Activated CD8-positive, alpha-beta memory T cell treated with anti-CD3 and anti-CD28 coated beads for 1 hour (primary cell): ENCODE measurements at places on chromosomes 3 and 15.

DNA sequence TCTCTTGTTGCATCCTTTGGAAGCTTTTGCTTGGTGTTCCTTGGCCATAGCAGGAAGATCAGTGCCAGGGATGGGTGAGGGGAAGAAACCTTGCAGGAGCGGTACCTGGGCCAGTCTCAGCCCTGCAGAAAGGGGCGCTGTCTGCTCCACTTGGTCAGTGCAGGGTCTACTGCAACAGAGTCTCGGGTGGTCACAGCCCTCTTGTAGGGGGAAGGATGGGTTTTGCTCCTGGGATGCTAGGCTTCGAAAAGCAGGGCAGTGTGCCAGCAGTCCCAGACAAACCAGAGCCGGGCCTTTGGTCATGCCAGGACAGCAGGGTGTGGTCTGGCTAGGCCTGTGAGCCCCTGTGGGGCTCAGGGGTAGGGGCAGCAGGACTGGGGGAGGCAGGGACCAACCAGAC, 186.7 kb downstream of the APBA2 start:
- DNase-seq, result no peak

- DNase-seq, result no peak
Observed at GRCh38 chr3:115552007-115552406, 71.3 kb upstream of the GAP43 start.

DNA sequence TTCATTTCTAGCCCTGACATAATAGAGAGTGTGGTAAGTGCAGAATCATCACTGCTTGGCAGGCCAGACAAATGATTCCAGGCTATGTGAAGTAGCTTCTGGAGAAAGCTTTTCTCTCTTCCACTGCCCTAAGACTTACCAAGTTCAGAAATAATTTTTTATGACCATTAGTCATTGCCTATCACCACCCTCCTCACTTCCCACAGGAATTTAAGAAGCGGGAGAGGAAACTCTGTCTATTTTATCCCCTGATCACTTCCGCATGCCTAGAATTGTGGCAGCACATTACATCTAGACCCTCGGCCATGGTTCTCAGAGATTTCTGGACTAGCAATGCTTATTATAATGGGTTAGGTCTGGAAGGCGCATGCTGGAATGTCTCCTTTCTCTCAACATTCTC, 397.8 kb upstream of the NR2F2 start:
- no peak for DNase-seq

DNA sequence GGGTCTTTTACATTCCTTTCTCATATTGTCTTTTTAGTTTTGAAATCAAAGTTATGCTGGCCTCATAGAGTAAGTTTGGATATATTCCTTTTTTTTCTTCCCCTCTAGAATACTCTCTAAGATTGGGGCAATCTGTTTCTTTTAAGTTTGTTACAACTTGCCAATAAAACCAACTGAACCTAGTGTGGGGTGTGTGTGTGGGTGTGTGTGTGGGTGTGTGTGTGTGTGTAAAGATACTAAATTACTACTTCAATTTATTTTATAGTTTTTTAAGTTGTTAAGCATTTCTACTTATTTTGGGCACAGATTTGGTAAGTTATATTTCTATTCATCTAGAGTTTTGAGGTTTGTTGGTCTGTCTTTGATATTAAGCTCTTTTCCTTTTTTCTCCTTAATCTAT, 198.2 kb upstream of the TMC3 start:
- no peak for DNase-seq

- DNase-seq, result no peak
Observed at GRCh38 chr3:171282041-171282440, 178.2 kb downstream of the TNIK start.

GRCh38 chr3:32371461-32372212, 20.0 kb upstream of the CMTM7 start:
- no peak for DNase-seq

- DNase-seq, result no peak
Observed at GRCh38 chr3:65210026-65210814, 522.4 kb upstream of the ADAMTS9 start.

DNA sequence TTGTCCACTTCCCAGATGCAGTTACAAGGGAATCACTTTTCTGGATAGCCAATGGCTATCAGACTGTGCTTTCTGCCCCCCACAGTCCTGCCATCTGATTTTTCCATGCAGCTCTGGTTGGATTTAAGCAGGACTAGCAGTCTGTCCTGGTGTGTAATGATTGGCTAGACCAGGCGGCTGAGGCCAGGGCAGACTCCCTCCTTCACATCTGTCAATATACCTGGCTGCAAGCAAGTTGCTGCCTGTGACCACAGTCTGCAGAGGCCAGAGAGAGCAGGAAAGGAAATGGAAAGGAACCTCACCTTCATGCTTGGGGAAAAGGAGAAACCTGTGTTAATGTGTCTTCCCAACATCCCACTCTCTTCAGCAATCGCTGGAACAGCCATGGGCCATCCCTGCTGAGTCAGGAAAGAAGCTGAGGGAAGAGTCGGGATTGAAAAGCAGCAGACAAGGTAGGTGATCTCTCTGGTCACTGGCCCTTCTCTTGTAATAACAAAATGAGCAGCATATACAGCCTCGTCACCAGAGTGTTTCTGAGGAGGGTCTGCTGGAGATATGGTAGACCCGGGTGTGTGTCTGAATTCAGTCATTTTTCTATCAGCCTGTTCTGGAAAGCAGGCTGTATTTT, 126.7 kb upstream of the PHLDB2 start:
- no peak for DNase-seq

DNA sequence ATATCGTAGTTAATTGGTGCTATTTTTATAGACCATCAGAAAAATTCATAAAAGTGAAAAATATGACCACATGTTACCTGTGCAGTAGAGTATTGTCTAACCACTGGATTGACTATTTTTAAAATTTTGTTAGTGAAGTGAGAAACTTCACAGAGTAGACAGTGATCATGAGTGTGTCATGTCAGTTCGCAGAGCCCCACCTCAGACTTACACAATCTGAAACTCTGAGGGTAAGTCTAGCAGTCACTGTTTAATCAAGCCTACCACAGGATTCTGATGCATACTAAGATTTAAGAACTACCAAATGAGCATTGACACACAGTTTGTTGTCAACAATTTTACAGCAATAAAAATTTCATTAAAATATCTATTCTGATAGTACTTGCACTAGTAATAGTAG, 552.9 kb upstream of the SUCLG2 start:
- no peak for DNase-seq

DNA sequence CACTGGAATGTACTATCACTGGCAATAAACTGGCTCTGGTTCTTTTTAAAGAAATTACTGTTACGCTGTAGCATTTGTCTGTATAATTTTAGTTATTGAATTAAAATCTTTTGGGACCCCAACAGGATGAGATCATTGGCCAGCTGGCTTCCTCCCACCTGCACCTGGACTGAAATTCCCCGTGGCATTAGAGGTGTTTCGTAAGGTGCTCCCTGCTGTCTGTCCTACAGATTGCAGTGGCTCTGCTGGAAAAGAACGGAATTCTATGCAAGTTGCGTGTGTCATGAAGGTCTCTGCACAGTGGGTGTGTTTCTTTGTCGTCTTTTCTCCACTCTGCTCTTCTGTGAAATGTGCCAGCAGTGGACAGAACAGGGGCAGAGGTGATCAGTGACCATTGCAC, 383.4 kb downstream of the PTPRG start:
- no peak for DNase-seq

- DNase-seq, result no peak
Observed at GRCh38 chr15:59550956-59551355, 60.6 kb upstream of the GCNT3 start.

DNA sequence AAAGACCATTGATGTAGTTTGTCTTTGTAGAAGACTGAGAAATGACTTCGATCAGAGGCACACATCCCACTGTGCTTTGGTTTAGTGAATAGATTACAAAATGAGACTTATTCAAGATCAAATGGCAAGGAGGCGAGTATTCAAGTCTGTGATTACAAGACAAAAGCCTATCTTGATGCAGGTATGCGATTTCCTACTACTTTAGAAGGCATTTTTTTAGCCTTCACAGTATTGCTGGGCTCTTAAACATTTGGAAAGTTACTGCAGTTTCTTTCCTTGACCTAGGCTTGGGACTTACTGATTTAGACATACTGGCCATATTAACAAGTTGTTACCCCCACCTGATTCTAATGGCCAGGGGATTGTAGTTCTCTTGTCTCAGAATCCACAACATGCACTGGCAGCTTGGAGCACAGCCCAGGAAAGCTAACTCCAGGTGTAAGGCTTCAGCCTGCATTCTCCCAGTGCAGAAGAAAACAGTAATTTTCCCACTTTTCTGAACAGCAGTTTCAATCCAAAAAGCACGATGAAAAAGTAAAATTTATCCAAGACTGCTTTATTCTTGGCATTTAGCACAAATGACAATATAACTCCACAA, 311.6 kb downstream of the EPHA6 start:
- no peak for DNase-seq

GRCh38 chr15:90880381-90881145, 3.7 kb upstream of the FES start:
- DNase-seq, result no peak

DNA sequence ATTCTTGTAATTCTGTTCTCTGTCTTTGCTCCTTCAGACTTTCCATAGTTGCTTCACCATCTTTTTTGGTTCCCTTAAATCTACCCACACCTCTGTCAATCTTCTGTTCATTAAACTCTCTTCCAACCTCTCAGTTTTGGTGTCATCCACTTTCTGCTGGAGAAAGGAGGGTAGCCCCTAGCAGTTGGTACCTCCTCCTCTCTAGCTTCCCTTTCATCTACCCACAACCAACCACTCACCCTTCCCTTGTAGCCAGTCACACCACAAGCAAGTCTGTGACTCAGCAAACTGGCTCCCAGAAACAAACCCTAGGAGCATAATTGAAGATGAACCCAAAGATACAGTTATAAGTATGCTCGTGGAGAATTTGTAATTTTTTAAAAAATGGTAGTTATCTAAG, 318.6 kb downstream of the FHIT start:
- no peak for DNase-seq

- no peak for DNase-seq
Observed at GRCh38 chr15:68348081-68348480, 70.5 kb downstream of the FEM1B start.

GRCh38 chr3:16033889-16034687, 140.4 kb upstream of the GALNT15 start:
- no peak for DNase-seq

- DNase-seq, result no peak
Observed at GRCh38 chr15:73753250-73754130, at the start of gene INSYN1. INSYN1 (minus strand) TSS chr15:73753351; CDS start chr15:73751130, 2,221 bp downstream.

GRCh38 chr3:169965562-169966427, 812 bp upstream of the SEC62 start:
- DNase-seq, result no peak

- DNase-seq, result no peak
Observed at GRCh38 chr3:100754563-100755334, 45.5 kb downstream of the TFG start.

- no peak for DNase-seq
Observed at GRCh38 chr3:62589078-62589477, 215.7 kb upstream of the FEZF2 start.

DNA sequence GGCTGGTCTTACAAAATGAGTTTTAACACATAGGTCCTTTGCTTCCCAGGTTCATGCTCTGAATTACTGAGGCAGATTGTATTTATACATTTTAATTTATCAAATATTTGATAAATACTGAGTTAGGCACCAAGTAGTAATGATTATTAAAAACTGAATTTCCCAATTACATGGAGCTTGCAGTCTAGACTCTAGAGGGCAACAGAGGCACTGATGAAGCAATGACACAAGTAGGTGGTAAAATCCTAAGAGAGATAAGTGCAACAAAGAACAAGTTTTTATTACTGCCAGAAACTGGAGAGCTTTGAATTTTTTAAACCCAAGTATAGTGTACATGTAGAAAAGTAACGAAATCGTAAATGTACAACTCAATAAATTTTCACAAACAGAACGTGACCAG, 406.2 kb upstream of the RARB start:
- DNase-seq, result no peak

- no peak for DNase-seq
Observed at GRCh38 chr3:129184396-129184657, 631 bp upstream of the CNBP start.

DNA sequence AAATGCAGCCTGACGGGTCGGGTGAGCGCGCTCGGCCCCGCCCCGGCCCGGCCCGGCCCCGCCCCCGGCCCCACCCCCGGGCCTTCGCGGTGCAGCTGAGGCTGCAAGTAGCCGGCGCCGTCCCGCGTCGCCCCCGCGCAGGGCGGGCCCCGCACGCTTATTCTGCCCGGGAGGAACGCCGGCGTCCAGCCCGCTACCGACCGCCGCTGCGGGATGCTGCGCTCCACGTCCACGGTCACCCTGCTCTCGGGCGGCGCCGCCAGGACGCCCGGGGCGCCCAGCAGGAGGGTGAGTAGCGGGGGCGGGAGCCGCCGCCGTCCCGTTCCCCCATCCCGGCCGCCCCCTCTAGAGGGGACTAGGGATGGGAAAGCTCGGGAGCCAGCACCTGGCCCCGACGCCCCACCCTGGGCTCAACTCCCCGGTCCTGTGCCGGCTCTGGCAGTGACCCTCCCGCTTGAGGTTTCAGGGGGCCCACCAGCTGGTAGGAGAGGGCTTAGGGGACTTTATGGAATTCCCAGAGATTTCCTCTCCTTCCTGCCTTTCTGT, at the start of gene MYZAP:
MYZAP (plus strand) TSS at position 83 of the 546 bp plus-strand sequence; CDS start at position 214, 131 bp downstream.
- no peak for DNase-seq

- no peak for DNase-seq
Observed at GRCh38 chr3:13130464-13131193, 57.4 kb upstream of the IQSEC1 start.

- DNase-seq, result no peak
Observed at GRCh38 chr3:197820550-197821335, 29.7 kb downstream of the LRCH3 start.

DNA sequence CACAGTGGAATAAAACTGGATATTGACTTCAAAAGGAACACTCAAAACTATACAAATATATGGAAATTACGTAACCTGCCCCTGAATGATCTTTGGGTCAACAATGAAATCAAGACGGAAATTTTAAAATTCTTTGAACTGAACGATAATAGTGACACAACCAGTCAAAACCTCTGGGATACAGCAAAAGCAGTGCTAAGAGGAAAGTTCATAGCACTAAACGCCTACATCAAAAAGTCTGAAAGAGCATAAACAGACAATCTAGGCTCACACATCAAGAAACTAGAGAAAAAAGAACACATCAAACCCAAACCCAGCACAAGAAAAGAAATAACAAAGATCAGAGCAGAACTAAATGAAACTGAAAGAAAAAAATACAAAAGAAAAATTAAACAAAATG, 46.6 kb downstream of the DNAAF4 start:
- no peak for DNase-seq

DNA sequence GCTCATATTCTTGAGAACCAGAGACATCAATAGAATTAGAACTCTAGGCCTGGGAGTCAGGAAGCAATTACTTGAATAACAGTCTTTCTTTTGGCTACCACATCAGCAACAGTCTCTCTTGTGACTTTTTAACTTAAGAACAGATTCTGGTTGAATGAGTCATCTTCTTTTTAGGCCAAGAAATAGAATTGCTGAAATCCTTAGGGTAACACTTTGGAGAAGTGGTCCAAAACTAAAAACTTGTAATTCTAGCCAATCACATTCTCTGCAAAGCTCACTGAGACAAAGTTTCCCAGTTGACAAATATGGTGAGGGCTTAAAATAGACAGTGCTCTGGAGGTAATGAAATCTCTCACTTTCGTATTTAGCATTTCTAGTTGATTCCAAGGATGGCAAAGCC, 238.0 kb downstream of the SHOX2 start:
- no peak for DNase-seq

- no peak for DNase-seq
Observed at GRCh38 chr3:123672429-123673146, 87.7 kb upstream of the HACD2 start.

- DNase-seq, result no peak
Observed at GRCh38 chr15:95252404-95252803, 1021.0 kb downstream of the MCTP2 start.
